ENCODE measurements at places on chromosomes 5 and 9.

DNA sequence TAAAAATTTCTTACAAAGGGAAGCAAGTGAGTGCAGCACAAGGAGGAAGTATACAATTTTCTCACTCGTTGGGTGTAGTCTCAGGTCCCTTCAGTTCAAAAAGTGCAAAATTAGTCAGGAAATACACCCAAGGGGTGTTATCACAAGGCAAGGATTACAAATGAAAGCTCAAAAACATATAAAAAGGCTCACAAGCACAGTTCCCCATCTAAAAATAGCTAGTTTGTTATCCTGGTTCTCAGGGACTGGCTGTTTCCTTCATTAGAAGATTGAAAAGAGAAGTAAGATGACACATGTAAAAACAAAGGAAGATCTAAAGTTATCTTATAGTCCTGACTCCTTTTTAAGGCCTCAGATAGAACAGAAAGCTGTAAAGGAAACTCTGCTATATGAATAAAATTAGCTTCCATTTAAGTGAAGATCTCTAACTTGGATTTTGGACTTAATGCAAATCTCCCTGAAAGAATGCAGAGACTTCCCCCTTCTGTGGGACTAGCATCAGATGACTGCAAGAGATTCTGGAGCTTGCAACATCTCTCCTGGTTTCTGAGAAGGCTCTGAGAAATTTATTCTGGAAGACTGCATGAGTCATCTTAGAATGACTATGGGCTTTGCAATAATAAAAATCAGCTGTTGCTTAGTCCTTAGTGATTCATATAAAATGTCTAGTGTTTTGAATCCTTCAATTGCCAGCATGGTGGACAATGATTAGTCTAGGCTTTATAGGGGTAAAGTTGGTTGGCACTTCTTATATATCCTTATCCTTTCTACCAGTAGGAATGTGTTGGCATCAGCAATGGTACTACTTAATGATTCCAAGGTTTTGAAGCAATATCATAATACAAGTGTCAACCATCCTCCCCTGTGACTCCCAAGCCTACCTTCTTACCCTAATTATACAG lies 25.4 kb downstream of the DAB2 start:
- DNase-seq = no peak

DNA sequence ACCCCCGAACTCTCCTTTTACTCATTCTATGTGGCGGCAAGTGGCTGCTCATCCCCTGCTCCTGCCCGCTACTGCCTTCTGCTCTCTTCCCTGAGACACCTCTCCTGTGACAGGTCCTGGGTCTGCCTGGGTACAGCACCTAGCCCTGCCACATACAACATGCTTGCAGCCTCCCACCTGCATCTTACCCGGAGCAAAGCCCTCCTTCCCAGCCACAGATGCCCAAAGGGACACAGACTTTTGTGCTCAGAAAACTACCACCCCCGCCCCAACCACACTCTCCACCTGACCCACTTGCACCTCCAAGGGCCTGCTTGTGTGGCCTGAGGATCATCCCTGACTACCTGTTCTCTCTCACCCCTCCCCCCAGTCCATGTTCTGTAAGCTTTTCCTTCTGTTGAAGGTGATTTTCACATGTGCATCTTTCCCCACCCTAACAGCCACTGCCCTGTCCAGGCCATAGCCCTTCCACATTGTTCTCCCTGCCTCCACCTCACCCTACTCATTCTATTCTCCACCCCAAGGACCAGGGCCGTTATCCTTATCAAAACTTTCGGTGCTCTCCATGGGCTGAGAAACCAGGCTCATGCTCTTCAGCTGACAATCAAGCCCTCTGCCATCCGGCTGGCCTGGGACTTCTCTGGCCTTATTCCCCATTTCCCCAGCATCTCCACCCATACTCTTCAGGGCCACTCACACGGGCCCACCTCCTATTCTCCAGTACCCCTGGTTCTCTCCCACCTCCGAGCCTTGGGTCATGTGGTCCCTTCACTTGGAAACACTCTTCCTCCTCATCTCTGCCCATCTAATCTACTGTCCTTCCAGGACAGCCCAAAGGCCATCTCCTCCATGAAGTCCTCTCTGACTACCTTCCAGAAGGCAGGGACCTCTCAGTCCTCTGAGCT lies 46.4 kb upstream of the ALDH1B1 start:
- no peak for DNase-seq

DNA sequence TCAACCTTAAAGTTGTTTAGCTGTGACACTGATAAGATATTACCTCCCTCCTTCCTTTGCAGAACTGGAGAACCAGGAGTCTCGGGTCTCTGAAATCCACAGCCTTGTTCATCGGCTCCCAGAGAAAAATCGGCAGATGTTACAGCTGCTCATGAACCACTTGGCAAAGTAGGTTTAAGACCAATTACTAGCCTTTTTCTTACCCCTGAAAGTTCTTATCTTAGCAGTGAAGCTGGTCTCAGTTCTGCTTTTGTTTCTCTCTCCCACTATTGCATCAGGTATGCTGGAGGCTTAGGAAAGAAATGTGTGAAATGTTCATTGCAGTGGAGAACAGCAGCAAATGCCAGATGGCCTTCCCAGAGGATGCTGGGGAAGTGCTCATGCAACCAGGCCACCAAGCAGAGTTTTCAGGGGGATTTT lies 287.4 kb downstream of the ARHGAP26 start:
- DNase-seq = no peak

GRCh38 chr9:109383947-109384346 lies 63.1 kb upstream of the EPB41L4B start:
- no peak for DNase-seq

- DNase-seq = no peak
Observed at GRCh38 chr5:81097713-81098112, 135.4 kb upstream of the CKMT2 start.

DNA sequence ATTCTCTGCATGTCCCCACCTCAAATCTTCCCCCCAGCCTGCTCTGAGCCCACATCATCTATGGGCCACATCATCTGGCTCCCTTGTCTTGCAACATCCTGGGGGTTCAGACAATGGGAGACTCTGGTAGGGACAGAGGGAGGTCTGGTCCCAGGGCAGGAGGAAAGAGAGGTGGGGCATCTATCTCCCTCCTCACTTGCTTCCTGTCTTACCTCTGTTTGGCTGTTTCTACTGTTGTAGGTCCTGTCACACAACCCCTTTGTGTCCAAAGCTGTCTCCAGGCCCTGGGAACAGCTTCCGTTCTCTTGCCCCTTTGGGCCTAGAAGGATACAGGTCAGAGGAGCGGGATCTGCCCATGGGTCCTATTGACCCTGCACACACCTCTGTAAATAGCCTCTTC lies 227.2 kb downstream of the NSG2 start:
- DNase-seq = no peak

GRCh38 chr5:76337953-76338451 lies 65.1 kb upstream of the IQGAP2 start:
- peak; percentile 43 for DNase-seq

DNA sequence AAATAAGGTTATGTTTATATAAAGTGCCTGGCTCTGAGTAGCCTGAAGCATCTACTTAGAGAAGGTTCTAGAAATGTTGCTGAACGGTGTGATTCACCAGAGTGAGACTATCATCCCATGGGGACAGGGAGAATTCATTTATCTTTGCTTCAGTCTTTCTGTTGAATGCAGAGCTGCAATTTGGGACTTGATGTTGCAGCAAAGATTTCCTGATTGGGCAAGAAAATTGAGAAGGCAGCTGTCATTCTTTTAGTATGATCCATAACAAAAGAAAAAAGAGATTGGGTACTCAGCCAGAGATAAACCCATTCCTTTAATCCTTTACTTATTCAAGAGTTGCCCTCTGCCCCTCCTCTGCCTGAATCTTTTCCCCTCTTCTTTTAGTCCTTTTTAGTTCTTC lies 456.3 kb upstream of the WWC1 start:
- no peak for DNase-seq

- DNase-seq = peak; percentile 24
Observed at GRCh38 chr5:96066386-96066719, 104.7 kb upstream of the ELL2 start.

DNA sequence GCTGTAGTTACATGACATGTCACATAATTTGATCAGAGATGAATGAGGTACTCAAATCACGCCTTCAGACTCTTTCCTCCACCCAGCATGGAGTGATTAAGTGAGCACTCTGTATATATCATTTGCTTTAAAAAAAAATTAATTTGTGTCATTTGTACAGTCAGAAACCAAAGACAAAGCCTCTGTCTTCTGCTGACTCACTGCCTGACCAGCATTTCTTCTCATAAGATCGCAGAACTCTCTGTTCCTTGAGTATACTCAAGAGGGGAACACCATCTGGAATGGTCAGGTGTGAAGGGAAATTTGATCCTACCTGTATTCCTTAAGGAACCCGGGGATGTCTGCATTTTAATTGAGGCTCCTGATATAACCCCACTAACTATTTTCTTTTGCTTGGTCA lies 254.4 kb downstream of the FAM114A2 start:
- no peak for DNase-seq

DNA sequence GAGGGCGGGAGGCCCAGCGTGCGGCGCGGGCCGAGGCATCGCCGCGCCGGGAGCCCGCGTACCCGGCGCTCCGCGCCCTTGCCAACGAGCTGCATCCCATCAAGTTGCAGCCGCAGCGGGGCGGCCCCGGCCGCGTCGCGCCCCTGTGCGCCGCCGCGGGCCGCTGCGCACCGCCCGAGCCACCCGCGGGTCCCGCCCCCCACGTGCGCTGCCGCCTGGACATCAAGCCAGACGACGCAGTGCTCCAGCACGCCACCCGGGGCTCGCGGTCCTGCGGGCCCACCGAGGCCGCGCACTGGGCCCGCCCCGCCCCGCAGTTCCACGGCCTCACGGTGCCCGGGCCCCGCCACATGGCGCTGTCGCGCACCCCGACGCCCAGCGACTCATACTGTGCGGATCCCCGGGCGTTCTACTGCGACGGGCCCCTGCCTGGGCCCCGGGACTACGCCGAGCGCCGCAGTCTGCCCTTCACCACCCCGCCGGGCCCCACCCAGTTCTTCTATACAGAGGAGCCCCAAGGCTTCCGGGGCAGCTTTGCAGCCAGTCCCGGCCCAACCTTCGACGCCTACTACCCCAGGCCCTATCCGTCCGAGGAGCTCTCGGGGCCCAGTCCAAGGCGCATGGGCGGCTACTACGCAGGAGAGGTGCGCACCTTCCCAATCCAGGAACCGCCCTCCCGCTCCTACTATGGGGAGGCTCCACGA lies 2.6 kb downstream of the AJM1 start:
- peak; percentile 21 for DNase-seq

DNA sequence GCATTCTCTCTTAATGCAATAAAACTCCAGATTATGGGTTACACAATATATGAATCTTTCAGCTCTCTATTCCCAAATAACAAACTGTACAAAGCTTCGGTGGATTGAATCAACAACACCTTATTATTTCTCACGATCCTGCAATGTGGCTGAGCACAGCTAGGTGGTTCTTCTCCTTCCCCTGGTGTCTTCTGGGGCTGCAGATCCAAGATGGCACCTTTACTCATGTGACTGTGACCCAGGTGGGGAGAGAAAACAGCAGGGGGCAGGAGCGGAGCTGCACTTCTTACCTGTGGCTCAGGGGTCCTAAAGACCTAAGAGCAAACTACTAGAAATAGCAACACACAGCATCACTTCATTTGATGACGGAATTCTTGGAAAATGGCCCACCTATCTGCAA lies 233.1 kb downstream of the IRX1 start:
- DNase-seq = no peak

GRCh38 chr5:179163236-179164155 lies 103.3 kb downstream of the ZNF354C start:
- DNase-seq = no peak

- DNase-seq = no peak
Observed at GRCh38 chr5:61673007-61673735, 341.1 kb downstream of the ZSWIM6 start.

GRCh38 chr5:159182691-159183090 lies 26.7 kb downstream of the RNF145 start:
- no peak for DNase-seq

DNA sequence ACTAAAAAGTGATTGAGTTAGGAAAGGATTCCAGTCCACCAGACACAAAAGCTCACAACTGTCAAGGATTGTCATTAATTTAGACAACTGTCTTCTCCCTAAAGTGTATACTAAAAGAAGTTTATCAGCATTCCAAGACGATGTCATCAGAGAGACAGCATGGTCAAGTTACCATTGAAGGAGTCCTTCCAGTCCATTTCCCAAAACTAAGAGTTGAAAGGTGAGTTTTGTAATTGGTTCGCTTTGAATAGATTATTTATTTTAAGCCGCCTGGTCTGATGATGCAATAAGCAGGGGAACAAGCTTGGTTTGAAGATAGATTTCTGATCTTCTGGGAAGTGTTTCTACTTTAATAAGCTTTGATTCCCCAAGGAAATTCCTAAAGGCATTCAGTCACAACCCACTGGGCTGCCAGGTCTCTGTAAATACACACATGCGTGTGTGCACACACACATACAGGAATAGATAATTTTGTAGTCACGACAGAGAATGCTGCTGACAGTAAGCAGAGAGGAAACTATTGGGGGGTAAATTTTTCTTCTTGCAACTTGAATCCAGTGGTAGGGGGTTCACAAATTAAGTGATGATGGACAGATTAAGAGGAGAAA lies 234.8 kb downstream of the PIK3R1 start:
- no peak for DNase-seq

DNA sequence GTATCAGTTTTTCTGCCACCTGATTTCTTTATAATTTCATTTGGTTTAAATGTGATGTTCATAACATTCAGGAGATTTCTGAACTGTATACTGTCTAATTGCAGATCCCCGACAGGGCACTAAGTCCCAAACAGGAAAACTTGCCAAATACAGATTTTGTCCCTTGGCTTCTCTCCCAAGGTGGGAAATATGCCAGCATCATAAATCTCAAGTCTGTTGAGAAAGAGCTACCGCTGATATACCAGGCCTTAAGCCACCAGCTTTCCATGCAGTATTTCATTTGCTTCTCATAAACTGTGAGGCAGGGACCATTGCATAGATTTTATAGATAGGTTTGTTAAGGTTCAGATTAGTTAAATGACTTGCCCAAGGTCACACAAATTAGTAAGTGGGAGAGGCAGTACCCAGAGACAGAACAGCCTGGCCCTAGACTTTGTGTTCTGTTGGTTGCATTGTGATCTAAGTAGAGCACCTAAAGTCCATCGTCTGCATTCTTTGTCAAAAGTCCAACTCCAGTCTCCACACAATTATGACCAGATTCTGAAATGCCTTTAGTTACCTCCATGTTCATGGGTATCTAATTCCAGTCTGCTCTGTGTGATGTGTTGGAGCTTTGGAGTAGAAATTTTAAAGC lies 16.2 kb downstream of the GPR21 start:
- no peak for DNase-seq

DNA sequence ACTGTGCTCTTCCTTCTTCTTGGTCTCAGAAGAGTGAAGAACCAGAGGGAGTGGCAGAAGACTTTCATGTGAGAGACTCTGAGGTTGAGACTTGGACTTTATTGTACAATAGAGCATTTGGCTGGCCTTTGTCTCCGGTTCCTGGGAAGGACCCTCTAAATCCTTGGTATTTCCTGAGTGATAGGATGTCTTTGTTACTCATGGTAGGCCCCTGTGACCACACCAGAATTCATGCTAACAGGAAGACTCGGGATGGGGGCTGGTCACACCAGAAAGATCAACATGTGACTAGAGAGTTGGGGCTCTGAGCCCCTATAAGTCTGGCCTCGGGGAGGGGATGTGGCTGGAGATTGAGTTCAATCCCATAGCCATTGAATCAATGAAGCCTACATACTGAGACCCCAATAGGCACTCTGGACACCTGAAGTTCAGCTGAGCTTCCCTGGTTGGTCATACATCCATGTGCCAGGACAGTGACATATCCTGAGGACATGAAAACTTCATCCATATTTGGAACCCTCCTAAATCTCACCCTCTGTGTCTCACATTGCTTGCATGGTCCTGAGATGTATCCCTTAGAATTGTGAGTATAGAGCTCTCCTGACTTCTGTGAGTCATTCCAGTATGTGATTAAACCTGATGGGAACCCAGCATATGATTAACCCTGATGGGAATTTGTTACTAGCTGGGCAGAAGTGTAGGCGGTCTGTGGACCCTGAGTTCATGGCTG lies 201.7 kb downstream of the GADD45G start:
- DNase-seq = no peak
